ENCODE measurements at places on chromosomes 12 and 14.

- peak overlapping the region; percentile 72 for H3K27ac ChIP-seq
- H3K27me3 ChIP-seq = no peaks in the 10 kb centered on the region
- peak overlapping the region; percentile 11 for H3K4me3 ChIP-seq
- DNase-seq = peak; percentile 80
- peaks cover 5% of the 10 kb centered on the region for H3K36me3 ChIP-seq
These were observed 33.2 kb downstream of the ETNK1 start for GRCh38 chr12:22658214-22658613.

- peaks cover 7% of the 10 kb centered on the region for H3K36me3 ChIP-seq
- H3K4me1 ChIP-seq = no peaks in the 10 kb centered on the region
- no peak for DNase-seq
- no peak overlapping the region for H3K27ac ChIP-seq
- H3K4me3 ChIP-seq = no peak overlapping the region
These were observed 92.6 kb downstream of the KIF26A start for GRCh38 chr14:104230946-104231345.

DNA sequence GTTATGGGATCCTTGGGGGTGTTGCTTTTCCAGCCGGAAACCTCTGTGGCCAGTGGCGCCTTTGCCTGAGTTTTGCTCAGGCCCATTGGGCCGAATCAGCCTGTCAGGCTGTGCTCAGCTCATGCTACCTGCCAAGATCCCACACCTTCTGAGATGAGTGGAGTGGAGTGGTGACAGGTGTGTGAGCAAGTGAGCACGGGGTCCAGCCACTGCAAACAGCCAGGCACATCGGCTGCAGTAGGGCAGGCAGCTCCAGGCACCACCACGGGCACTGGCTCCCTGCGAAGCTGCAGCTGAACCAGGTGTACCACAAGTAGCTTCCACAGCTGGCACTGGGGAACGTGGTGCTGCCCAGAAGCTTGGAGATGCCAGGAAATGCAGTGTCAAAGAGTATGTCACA, 21.1 kb upstream of the WDR89 start:
- H3K4me1 ChIP-seq = no peaks in the 10 kb centered on the region
- no peak overlapping the region for H3K27ac ChIP-seq
- no peak overlapping the region for H3K4me3 ChIP-seq

DNA sequence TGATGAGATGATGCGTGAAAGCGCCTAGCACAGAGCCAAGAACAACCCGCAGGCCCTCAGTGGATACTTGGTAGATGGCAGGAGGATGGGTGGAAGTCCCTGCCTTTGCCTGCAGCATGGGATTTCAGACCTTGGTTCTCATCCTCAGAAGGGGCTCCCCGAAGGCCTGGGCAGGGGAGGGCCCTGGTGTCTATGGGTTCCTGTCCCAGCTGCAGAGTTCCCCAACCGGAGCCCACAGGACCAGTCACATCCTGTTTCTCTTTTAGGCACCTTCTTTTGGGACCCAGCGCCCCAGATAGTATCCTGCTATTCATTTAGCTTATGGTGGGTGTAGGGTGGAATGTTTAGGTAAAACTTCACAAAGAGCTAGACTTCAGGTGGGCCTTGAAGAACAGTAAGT, 55.5 kb downstream of the CALM1 start:
- H3K4me1 ChIP-seq = no peaks in the 10 kb centered on the region
- DNase-seq = no peak
- no peak overlapping the region for H3K27ac ChIP-seq
- H3K4me3 ChIP-seq = no peak overlapping the region
- H3K27me3 ChIP-seq = peaks cover 23% of the 10 kb centered on the region

- peaks cover 6% of the 10 kb centered on the region for H3K4me1 ChIP-seq
- peaks cover 28% of the 10 kb centered on the region for H3K27me3 ChIP-seq
- no peaks in the 10 kb centered on the region for H3K36me3 ChIP-seq
- H3K4me3 ChIP-seq = peak within 1 kb of the TSS; percentile 45
- DNase-seq = no peak
These were observed at the start of gene CRACR2A for GRCh38 chr12:3752741-3753486. Gene CRACR2A, minus strand, starts transcription at chr12:3753109. Its CDS starts 56,110 bp downstream, at chr12:3696999.

DNA sequence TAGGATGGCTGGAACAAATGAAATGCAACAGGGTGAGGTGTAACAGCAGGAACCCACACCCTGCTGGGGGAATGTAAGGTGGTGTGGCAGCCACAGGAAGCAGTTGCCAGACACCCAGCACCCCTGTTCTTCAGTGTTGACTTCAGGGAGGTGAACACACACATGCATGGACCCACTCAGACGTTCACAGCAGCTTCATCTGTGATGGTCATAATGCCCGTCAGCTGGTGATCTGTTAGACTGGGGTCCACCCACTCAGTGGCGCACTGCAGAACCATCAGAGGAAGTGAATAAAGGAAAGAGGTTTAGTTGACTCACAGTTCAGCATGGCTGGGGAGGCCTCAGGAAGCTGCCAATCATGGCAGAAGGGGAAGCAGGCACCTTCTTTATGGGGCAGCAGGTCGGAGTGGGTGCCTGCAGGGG, 22.7 kb upstream of the TEX22 start:
- H3K36me3 ChIP-seq = no peaks in the 10 kb centered on the region
- H3K27me3 ChIP-seq = peaks cover 3% of the 10 kb centered on the region
- H3K4me3 ChIP-seq = no peak overlapping the region
- DNase-seq = no peak

DNA sequence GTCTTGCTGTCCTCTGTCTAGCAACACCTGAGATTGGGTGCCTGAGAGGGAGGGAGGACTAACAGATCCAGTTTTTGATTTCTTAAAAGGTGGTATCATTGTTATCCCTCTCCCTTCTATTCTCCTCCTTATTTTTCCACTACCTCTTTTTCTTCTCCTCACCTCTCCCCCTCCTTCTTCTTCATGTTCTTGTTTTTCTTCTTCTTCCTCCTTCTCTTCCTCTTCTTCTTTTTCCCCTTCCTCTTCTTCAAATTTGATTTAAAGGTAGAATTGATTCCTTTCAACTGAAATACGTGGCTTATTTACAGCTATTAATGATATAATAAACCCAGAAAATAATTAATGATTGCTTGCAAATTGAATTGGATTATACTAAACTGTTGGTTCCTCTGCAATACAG, 256.8 kb upstream of the BTG1 start:
- DNase-seq = no peak
- no peaks in the 10 kb centered on the region for H3K36me3 ChIP-seq
- peaks cover 3% of the 10 kb centered on the region for H3K27me3 ChIP-seq
- peaks cover 5% of the 10 kb centered on the region for H3K4me1 ChIP-seq

GRCh38 chr12:113987261-113988063, 21.3 kb upstream of the RBM19 start:
- H3K4me3 ChIP-seq = no peak overlapping the region
- H3K27ac ChIP-seq = no peak overlapping the region
- DNase-seq = no peak
- H3K36me3 ChIP-seq = no peaks in the 10 kb centered on the region
- no peaks in the 10 kb centered on the region for H3K4me1 ChIP-seq
- H3K27me3 ChIP-seq = peaks cover 28% of the 10 kb centered on the region

- H3K4me3 ChIP-seq = no peak overlapping the region
- H3K4me1 ChIP-seq = no peaks in the 10 kb centered on the region
- DNase-seq = no peak
- no peaks in the 10 kb centered on the region for H3K36me3 ChIP-seq
- no peak overlapping the region for H3K27ac ChIP-seq
These were observed 1921.9 kb upstream of the SEL1L start for GRCh38 chr14:83455561-83455960.

GRCh38 chr14:36503771-36504741, 16.0 kb downstream of the NKX2-1 start:
- H3K4me1 ChIP-seq = no peaks in the 10 kb centered on the region
- no peak overlapping the region for H3K27ac ChIP-seq
- no peak for DNase-seq
- H3K36me3 ChIP-seq = peaks cover 4% of the 10 kb centered on the region

GRCh38 chr12:115190010-115190770, 506.2 kb upstream of the TBX3 start:
- H3K27me3 ChIP-seq = no peaks in the 10 kb centered on the region
- H3K36me3 ChIP-seq = no peaks in the 10 kb centered on the region
- peak overlapping the region; percentile 7 for H3K4me3 ChIP-seq
- H3K4me1 ChIP-seq = peaks cover 11% of the 10 kb centered on the region

- no peak for DNase-seq
- H3K27me3 ChIP-seq = peaks cover 26% of the 10 kb centered on the region
- H3K4me1 ChIP-seq = peaks cover 27% of the 10 kb centered on the region
- no peak overlapping the region for H3K27ac ChIP-seq
- no peaks in the 10 kb centered on the region for H3K36me3 ChIP-seq
- peak overlapping the region; percentile 77 for H3K4me3 ChIP-seq
These were observed 1.5 kb upstream of the KCNH3 start for GRCh38 chr12:49537231-49537751.

GRCh38 chr12:87082756-87083155, 826.6 kb upstream of the MGAT4C start:
- no peaks in the 10 kb centered on the region for H3K27me3 ChIP-seq
- H3K4me3 ChIP-seq = no peak overlapping the region
- H3K4me1 ChIP-seq = no peaks in the 10 kb centered on the region
- no peak for DNase-seq

- H3K36me3 ChIP-seq = no peaks in the 10 kb centered on the region
- no peak overlapping the region for H3K27ac ChIP-seq
- peaks cover 23% of the 10 kb centered on the region for H3K27me3 ChIP-seq
- no peaks in the 10 kb centered on the region for H3K4me1 ChIP-seq
- H3K4me3 ChIP-seq = no peak overlapping the region
These were observed 45.8 kb downstream of the NINJ2 start for GRCh38 chr12:617304-617915.

GRCh38 chr12:4112290-4112689, 161.3 kb upstream of the CCND2 start:
- H3K36me3 ChIP-seq = no peaks in the 10 kb centered on the region
- peaks cover 6% of the 10 kb centered on the region for H3K27me3 ChIP-seq
- H3K27ac ChIP-seq = no peak overlapping the region

GRCh38 chr12:111791507-111791906, 24.8 kb downstream of the ALDH2 start:
- no peak overlapping the region for H3K4me3 ChIP-seq
- no peak overlapping the region for H3K27ac ChIP-seq
- no peaks in the 10 kb centered on the region for H3K4me1 ChIP-seq
- 0 out of 2 replicates have a peak, but pooled peaks cover 4% of the 10 kb centered on the region for H3K36me3 ChIP-seq
- 0 out of 2 replicates have a peak, but pooled peaks cover 3% of the 10 kb centered on the region for H3K27me3 ChIP-seq

GRCh38 chr12:69719336-69720316, 19.0 kb upstream of the RAB3IP start:
- H3K4me1 ChIP-seq = no peaks in the 10 kb centered on the region
- peaks cover 20% of the 10 kb centered on the region for H3K27me3 ChIP-seq
- DNase-seq = no peak
- no peaks in the 10 kb centered on the region for H3K36me3 ChIP-seq

GRCh38 chr14:78788467-78789360, 618.5 kb downstream of the NRXN3 start:
- no peak overlapping the region for H3K4me3 ChIP-seq
- no peaks in the 10 kb centered on the region for H3K27me3 ChIP-seq
- no peak for DNase-seq
- H3K36me3 ChIP-seq = peaks cover 2% of the 10 kb centered on the region
- H3K27ac ChIP-seq = no peak overlapping the region

DNA sequence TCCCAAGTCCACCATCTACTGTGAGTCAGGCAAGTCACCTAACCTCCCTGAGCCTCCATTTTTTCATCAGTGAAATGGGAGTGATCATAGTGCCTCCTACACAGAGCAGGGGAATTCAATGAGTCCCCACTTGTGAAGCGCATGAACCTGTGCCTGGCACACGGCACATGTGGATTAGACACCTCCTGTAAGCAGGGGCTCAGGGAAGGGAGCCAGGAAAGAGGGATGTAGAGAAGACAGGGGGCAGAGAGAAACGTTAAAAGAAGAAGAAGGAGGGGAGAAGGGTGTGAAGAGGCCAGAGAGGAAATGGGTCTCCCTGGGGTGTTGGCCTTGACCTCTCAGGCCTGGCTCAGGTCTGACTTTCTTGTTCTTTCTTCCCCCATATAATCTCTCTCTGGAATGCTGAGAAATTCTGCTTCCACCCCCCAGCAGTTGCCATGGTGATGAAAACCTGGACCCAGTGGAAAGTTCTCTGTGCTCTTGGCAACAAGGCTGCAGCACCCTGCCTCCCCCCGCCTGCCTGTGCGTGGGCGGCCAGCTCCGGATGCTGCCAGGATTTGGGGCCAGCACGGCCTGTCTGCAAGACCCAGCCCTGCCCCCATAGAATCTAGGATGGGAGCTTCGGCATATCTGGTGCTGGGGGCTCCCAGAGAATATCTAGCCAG, 94.5 kb downstream of the CALM1 start:
- H3K27ac ChIP-seq = no peak overlapping the region
- H3K36me3 ChIP-seq = no peaks in the 10 kb centered on the region
- DNase-seq = peak; percentile 36
- H3K4me3 ChIP-seq = peak overlapping the region; percentile 39

DNA sequence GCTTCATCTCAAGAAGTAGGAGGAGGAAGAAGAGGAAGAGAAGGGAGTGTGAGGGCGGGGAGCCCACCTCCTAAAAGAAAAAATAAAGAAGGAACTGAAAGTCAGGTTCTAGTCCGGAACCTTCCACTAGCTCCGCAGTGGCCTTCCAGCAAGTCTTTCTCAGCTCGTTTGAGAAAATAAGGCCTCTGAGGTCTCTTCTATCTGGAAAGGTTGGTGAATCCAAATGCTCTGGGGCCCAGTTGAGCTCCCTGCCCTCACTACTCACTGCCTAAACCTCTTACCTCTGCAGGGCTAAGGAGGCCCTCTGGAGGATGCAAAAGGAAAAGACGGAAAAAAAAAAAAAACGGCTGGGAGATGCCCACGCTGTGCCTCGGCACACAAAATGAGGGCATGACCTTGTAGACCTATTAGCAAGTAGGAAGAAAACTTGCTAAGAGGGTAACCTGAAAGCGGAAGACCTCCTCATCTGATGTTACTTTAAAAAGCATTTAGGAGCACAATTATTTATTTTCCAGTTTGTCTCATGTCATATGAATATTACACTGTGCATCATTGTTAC, 35.9 kb downstream of the FBLN5 start:
- H3K27me3 ChIP-seq = no peaks in the 10 kb centered on the region
- H3K27ac ChIP-seq = no peak overlapping the region
- DNase-seq = no peak
- 0 out of 2 replicates have a peak, but pooled peaks cover 5% of the 10 kb centered on the region for H3K4me1 ChIP-seq
- H3K4me3 ChIP-seq = no peak overlapping the region
- peaks cover 26% of the 10 kb centered on the region for H3K36me3 ChIP-seq

DNA sequence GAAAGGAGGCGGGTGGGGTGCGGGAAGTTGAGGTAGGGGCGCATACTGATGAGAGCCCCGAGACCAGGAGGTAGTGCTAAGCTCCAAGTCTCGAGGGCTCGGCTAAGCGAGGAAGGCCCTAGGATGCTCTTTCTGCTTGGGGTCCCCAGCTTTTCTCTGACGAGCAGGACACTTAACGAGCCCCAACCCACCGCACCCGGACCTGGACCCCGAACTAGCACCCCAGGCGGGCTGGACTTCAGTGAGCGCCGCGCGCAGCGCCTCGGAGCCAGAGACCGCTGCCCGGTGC, 4.7 kb upstream of the C1QL4 start:
- no peaks in the 10 kb centered on the region for H3K36me3 ChIP-seq
- no peak overlapping the region for H3K27ac ChIP-seq
- DNase-seq = no peak

All from HFFc6 (cell line).